ENCODE measurements at places on chromosomes 12 and 14.

GRCh38 chr14:104970231-104971068 is 7.7 kb downstream of the AHNAK2 start:
- DNase-seq, result no peak

- no peak for DNase-seq
Observed at GRCh38 chr12:8676651-8677050, 14.0 kb upstream of the MFAP5 start.

DNA sequence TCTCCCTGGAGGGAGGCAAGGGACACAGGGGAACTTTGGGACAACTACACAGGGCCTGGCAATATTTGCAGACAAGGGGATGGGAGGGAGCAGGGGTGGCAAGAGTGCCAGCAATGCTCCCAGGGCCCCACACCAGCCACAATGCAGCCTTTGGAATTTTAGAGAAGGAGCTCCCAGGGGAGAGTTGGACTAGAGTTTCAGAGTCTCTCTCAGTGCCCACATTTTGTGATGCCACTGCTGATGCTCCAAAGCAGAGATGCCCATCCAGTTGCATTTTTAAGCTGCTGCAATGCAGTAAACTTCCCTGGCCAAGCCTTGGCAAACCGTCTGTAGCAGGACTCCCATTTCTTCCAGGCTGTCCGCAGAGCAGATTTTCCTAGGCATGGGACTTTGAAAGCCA is 98.9 kb downstream of the ZFP36L1 start:
- DNase-seq, result no peak

DNA sequence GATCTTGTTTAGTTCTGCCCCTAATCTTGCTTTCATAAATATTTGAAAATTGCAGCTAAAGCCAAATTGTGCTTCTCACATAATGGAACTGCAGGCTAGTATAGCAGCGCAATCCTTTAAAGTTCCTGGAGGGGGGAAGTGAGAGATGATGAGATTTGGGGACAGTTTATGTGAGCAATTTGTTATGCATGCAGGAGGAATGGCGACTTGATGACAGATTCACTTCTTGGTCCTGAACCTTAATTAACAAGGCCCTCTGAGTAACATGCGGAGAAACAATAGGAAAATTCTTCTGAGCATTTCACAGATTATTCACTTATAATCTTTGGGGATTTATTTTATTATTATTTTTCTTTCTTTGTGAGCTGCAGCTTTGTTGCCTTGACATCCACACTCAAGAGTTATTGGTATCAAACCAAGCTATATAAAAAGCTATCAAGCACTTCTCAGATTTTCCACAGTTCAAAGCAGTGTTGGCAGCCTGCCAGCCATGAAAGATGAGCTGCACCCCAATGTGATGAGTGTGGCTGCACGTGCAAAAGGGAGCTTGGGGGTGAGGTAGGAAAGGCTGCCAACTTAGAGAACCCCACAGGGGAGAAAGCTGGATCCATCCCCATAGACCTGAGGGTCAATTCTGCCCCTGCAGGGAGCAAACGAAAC is 1662.2 kb upstream of the FLRT2 start:
- DNase-seq, result no peak

- no peak for DNase-seq
Observed at GRCh38 chr12:32423559-32423958, 24.2 kb downstream of the FGD4 start.

DNA sequence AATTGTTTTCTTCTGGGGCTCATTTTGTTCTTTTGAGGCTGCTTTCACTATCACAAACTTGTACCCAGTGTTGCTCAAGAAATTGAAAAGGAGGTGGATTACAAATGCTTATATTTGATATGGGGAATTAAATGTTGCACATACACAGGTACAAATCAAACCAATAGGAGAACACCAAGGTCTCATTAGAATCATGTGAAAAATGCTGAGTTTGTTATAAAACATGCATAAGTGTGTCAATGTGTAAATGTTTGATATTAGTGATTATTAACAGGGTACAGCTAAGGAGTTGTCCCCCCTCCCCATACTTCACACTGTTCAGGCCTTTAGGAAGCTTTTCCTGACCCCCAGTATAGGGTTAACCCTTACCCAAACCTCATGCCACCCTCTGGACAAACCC is 971.2 kb upstream of the SEL1L start:
- no peak for DNase-seq

DNA sequence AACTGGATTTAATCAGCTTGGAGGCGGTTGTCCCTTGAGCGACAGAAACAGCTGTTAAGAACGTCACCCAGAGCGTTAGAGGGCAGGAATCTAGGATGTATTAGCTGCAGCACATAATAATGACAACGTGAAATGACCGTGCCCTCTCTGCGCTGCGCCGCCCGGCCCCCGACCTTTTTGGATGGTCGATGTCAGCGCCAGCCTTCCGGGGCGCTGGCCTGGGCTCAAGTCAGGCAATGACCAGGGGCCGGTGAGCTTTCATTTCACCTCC is 427 bp upstream of the TMEM120B start:
- peak; percentile 44 for DNase-seq

DNA sequence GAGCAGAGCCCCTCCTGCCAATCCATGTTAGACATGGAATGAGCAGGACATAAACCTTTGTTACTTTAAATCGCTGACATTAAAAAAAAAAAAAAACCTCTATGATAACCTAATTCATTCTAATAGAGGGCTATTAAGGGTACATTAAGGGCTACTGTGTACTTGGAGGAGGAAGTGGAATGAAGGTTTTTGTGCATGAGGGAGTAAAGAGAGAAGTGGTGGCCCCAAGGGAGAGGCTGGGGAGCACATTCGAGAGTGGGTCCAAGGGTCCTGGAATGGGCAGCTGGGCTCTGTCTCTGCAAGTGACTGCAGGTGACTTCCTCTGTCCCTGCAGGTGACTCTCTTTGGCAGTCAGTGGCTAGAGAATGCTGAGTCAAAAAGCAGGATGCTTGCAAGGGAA is 32.1 kb upstream of the PTGDR start:
- no peak for DNase-seq

GRCh38 chr14:76742966-76743365 is 18.3 kb upstream of the VASH1 start:
- DNase-seq, result no peak

- peak; percentile 67 for DNase-seq
Observed at GRCh38 chr12:124861492-124861891, 2.2 kb downstream of the SCARB1 start.

- DNase-seq, result no peak
Observed at GRCh38 chr12:75487308-75487707, 6.8 kb downstream of the GLIPR1 start.

DNA sequence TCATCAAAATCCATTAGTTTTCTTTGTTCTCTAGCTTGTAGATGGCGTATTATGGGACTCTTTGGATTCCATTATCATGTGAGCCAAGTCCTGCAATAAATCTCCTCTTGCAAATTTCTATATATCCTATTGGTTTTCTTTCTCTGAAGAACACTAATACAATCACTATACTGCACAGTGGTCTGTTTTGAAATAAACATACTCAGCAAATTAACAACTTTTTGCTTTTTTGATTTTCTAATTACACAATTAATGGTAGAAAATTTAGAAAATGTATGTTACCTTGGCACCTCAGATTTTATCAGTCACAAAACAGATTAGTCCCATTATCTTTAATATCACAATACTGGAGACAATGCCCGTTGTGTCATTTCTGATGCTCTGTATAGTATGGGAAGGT is 513.2 kb upstream of the MIS18BP1 start:
- no peak for DNase-seq

Data from LNCaP clone FGC (cell line).